Chondrocyte (in vitro differentiated cells): ENCODE measurements at places on chromosomes 13 and 19. TPM values are rescaled to one million over a fixed set of nuclear protein-coding genes. Genes with fewer than 3 reads are reported as not detected.

Gene NLRP5
- total RNA-seq: not detected in 3 replicates

Gene FCAR
- total RNA-seq: not detected in 3 replicates

Gene TMEM145
- 0.32 to 0.36 TPM in 2 of 3 replicates, not detected in the other for total RNA-seq

- H3K27me3 ChIP-seq: peaks cover 48% of the 10 kb centered on the region
- no peak overlapping the region for H3K27ac ChIP-seq
- H3K36me3 ChIP-seq: no peaks in the 10 kb centered on the region
- H3K4me3 ChIP-seq: no peak overlapping the region
- DNase-seq: no peak
These were observed 20.3 kb downstream of the C19orf81 start for GRCh38 chr19:50669302-50670101.

- no peaks in the 10 kb centered on the region for H3K27me3 ChIP-seq
- no peak overlapping the region for H3K4me3 ChIP-seq
- H3K27ac ChIP-seq: no peak overlapping the region
- no peak for DNase-seq
- H3K4me1 ChIP-seq: peaks cover 60% of the 10 kb centered on the region
- no peaks in the 10 kb centered on the region for H3K36me3 ChIP-seq
These were observed 69.1 kb downstream of the ALOX5AP start for GRCh38 chr13:30804474-30804873.

GRCh38 chr13:60448907-60449510 is 52.0 kb downstream of the TDRD3 start:
- DNase-seq: no peak
- H3K4me3 ChIP-seq: no peak overlapping the region
- H3K4me1 ChIP-seq: no peaks in the 10 kb centered on the region
- H3K27ac ChIP-seq: no peak overlapping the region
- H3K36me3 ChIP-seq: peaks cover 2% of the 10 kb centered on the region

- H3K27me3 ChIP-seq: no peaks in the 10 kb centered on the region
- H3K4me3 ChIP-seq: no peak overlapping the region
- H3K4me1 ChIP-seq: peaks cover 8% of the 10 kb centered on the region
- DNase-seq: no peak
- H3K27ac ChIP-seq: no peak overlapping the region
These were observed 1375.6 kb downstream of the EFNB2 start for GRCh38 chr13:105159841-105160240.

DNA sequence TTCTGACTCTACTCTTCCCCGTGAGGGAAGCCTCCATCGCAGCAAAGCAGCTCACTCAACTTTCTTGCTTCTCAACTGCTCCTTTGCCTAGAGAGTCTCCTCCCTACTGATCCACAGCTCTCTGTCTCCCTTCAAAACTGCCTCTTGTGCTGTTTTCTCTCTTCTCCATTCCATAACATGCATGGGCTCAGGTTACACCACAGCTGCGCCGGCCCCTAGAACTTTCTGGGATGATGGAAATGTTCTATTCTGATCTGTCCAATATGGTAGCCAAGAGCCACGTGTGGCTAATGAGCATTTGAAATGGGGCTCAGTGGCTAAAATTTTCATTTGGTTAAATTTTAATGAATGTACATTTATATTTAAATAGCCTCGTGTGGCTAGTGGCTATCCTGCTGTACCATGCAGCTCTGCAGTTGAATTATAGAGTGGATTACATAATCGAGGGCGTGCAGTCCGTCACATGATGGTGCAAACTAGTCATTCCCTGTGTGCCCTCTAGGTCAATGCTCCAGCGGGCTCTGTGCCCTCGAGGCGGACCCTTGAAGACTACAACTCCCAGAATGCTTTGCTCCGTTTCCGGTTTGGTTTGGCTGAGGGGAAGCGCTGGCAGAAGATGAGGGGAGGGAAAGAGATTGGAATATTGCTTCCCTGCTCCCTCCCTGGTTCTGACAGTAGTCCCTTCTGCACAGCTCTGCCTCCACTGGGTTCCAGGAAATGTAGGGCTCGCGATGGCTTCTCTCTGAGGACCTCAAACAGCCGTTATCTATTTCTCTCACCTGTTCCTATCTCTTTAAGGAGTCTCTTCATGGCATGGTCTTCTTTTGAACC is 109.8 kb downstream of the CACNA1A start:
- no peaks in the 10 kb centered on the region for H3K36me3 ChIP-seq
- no peak for DNase-seq
- H3K4me1 ChIP-seq: peaks cover 12% of the 10 kb centered on the region
- H3K27me3 ChIP-seq: peaks cover 15% of the 10 kb centered on the region
- H3K27ac ChIP-seq: no peak overlapping the region

- no peak for DNase-seq
- no peak overlapping the region for H3K4me3 ChIP-seq
- H3K4me1 ChIP-seq: peaks cover 5% of the 10 kb centered on the region
These were observed 151.6 kb downstream of the FOXO1 start for GRCh38 chr13:40514802-40515201.

GRCh38 chr13:37490176-37490779 is 108.3 kb downstream of the POSTN start:
- no peak for DNase-seq
- H3K4me3 ChIP-seq: no peak overlapping the region
- peaks cover 2% of the 10 kb centered on the region for H3K36me3 ChIP-seq
- H3K27ac ChIP-seq: peak overlapping the region; percentile 81
